ENCODE measurements at places on chromosomes 3 and 15. TPM values are rescaled to one million over a fixed set of nuclear protein-coding genes. Genes with fewer than 3 reads are reported as not detected.

Gene C15orf62
- 0.77 TPM for total RNA-seq

Gene MELTF
- 0.89 TPM for total RNA-seq

Gene GNAT1
- 0.28 TPM for total RNA-seq

GRCh38 chr15:87576486-87577176, 679.9 kb downstream of the NTRK3 start:
- no peaks in the 10 kb centered on the region for H3K4me1 ChIP-seq
- H3K36me3 ChIP-seq = no peaks in the 10 kb centered on the region
- H3K27ac ChIP-seq = no peak overlapping the region
- H3K27me3 ChIP-seq = no peaks in the 10 kb centered on the region
- no peak overlapping the region for H3K4me3 ChIP-seq
- no peak for DNase-seq

DNA sequence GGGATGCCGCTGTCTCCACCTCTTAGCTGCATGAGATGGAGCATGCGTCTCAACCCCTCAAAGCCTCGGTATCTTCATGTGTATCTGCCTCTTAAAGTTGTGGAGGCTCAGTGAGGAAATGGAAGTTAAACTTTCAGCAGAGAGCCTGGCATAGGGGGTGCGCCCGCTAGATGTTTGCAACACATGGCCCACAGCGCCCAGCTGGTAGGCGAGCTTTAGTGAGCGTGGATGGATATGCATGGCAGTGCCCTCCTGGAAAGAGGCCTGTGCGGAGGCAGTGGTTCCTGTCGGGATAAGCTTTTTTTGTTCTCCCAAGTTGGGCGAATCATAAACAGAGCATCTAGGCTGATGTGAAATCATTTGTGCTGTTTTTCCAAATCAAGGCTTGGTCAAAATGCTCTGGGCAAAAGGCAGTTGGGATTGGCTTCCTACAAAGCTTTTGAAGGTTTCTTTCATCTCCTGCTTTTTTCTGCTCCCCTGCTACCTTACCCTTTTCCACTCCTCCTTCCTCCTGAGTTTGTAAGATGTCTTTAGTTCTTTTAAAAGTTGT, 272.4 kb upstream of the TPM1 start:
- no peaks in the 10 kb centered on the region for H3K27me3 ChIP-seq
- no peaks in the 10 kb centered on the region for H3K36me3 ChIP-seq
- H3K27ac ChIP-seq = no peak overlapping the region
- H3K4me1 ChIP-seq = no peaks in the 10 kb centered on the region

- H3K4me1 ChIP-seq = peaks cover 2% of the 10 kb centered on the region
- H3K27ac ChIP-seq = no peak overlapping the region
- no peak for DNase-seq
- H3K36me3 ChIP-seq = no peaks in the 10 kb centered on the region
- peaks cover 5% of the 10 kb centered on the region for H3K27me3 ChIP-seq
Observed at GRCh38 chr3:12750223-12750622, 8.8 kb downstream of the TMEM40 start.

DNA sequence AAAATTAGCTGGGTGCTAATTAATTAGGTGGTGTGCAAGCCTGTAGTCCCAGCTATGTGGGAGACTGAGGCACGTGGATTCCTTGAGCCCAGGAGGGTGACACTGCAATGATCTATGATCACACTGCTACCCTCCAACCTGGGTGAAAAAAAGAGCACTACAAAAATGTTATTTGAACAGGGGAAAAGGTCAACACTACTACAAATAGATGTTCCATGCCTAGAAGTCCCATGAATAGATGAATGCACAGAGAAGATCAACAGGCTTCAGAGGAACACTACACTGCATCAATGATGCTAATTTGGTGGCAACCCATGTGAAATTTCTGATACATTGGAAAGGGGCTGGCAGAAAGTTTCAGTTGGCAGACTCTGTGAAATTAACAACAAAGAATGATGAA, 105.4 kb upstream of the FHIT start:
- no peaks in the 10 kb centered on the region for H3K4me1 ChIP-seq
- no peak overlapping the region for H3K4me3 ChIP-seq
- DNase-seq = no peak
- H3K27me3 ChIP-seq = no peaks in the 10 kb centered on the region
- no peaks in the 10 kb centered on the region for H3K36me3 ChIP-seq

GRCh38 chr15:44173813-44174212, 21.3 kb downstream of the FRMD5 start:
- no peak overlapping the region for H3K4me3 ChIP-seq
- no peaks in the 10 kb centered on the region for H3K36me3 ChIP-seq
- H3K27me3 ChIP-seq = peaks cover 17% of the 10 kb centered on the region
- H3K27ac ChIP-seq = no peak overlapping the region
- no peak for DNase-seq

- no peak overlapping the region for H3K4me3 ChIP-seq
- no peak for DNase-seq
- H3K36me3 ChIP-seq = no peaks in the 10 kb centered on the region
- H3K27ac ChIP-seq = no peak overlapping the region
- no peaks in the 10 kb centered on the region for H3K27me3 ChIP-seq
Observed at GRCh38 chr3:132348531-132348930, 31.3 kb downstream of the ACP3 start.

GRCh38 chr15:38438031-38438986, 15.6 kb upstream of the FAM98B start:
- H3K27me3 ChIP-seq = peaks cover 7% of the 10 kb centered on the region
- peaks cover 7% of the 10 kb centered on the region for H3K4me1 ChIP-seq
- H3K27ac ChIP-seq = no peak overlapping the region
- no peak for DNase-seq

GRCh38 chr3:112786002-112786590, 60.6 kb downstream of the CD200R1L start:
- no peak for DNase-seq
- H3K27me3 ChIP-seq = no peaks in the 10 kb centered on the region
- no peaks in the 10 kb centered on the region for H3K36me3 ChIP-seq
- H3K27ac ChIP-seq = no peak overlapping the region
- H3K4me1 ChIP-seq = no peaks in the 10 kb centered on the region
- H3K4me3 ChIP-seq = no peak overlapping the region

GRCh38 chr3:187641320-187642016, 28.7 kb downstream of the SST start:
- no peaks in the 10 kb centered on the region for H3K36me3 ChIP-seq
- no peaks in the 10 kb centered on the region for H3K4me1 ChIP-seq
- no peak overlapping the region for H3K4me3 ChIP-seq
- H3K27me3 ChIP-seq = peaks cover 10% of the 10 kb centered on the region

- H3K27me3 ChIP-seq = peaks cover 23% of the 10 kb centered on the region
- no peak overlapping the region for H3K4me3 ChIP-seq
- no peaks in the 10 kb centered on the region for H3K36me3 ChIP-seq
- peaks cover 7% of the 10 kb centered on the region for H3K4me1 ChIP-seq
- no peak for DNase-seq
- H3K27ac ChIP-seq = no peak overlapping the region
Observed at GRCh38 chr3:133894353-133895207, 1.1 kb downstream of the RAB6B start.

GRCh38 chr15:91942720-91943394, 89.3 kb downstream of the SLCO3A1 start:
- peak; percentile 16 for DNase-seq
- no peaks in the 10 kb centered on the region for H3K27me3 ChIP-seq
- H3K4me3 ChIP-seq = no peak overlapping the region
- no peaks in the 10 kb centered on the region for H3K36me3 ChIP-seq
- peaks cover 65% of the 10 kb centered on the region for H3K4me1 ChIP-seq

- H3K36me3 ChIP-seq = peaks cover 21% of the 10 kb centered on the region
- DNase-seq = no peak
- H3K27me3 ChIP-seq = no peaks in the 10 kb centered on the region
Observed at GRCh38 chr15:41950127-41950483, 22.3 kb downstream of the EHD4 start.

- H3K36me3 ChIP-seq = no peaks in the 10 kb centered on the region
- DNase-seq = no peak
- no peak overlapping the region for H3K27ac ChIP-seq
- H3K27me3 ChIP-seq = no peaks in the 10 kb centered on the region
Observed at GRCh38 chr15:61422773-61423172, 193.7 kb upstream of the RORA start.

- H3K4me1 ChIP-seq = no peaks in the 10 kb centered on the region
- no peak overlapping the region for H3K27ac ChIP-seq
- no peak for DNase-seq
- no peaks in the 10 kb centered on the region for H3K27me3 ChIP-seq
- no peaks in the 10 kb centered on the region for H3K36me3 ChIP-seq
Observed at GRCh38 chr3:162738784-162739183, 1242.2 kb downstream of the OTOL1 start.

DNA sequence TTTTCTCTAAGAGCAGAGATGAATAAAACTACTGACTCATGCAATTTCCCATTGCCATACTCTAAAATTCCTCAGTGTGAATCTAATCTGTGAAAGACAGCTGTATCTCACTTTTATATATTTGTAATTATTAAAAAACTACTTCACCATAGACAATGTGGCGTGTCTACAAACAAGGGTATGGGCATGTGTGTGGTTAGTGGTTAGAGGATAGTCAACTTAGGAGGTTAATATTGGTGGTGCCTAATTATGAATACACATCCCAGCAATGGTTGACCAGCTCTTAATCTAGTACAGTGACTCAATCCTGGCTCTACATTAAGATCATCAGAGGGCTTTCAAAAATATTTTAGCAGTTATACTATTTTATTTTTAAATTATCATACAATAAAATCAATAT, 94.5 kb downstream of the GOLIM4 start:
- no peaks in the 10 kb centered on the region for H3K36me3 ChIP-seq
- no peaks in the 10 kb centered on the region for H3K4me1 ChIP-seq
- no peaks in the 10 kb centered on the region for H3K27me3 ChIP-seq
- no peak for DNase-seq
- no peak overlapping the region for H3K4me3 ChIP-seq

DNA sequence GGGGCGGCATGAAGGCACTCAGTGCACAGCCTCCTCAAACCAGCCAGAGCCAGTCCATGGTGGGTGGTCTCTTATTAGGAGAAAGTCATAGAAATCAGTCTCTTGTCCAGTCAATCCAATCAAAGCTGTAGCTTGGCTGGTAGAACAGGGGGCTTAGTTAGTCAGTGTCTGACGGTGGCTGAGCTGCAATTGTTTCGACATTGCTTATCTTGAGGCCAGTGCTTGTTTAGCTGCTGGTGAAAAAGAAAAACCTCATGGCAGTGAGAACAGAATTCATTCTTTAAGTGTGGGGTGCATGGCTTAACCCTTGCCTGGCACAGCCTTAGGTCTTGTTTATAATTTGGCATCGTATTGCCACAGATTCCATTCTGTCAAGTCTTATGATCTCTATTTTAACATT, 53.9 kb downstream of the FGD5 start:
- no peaks in the 10 kb centered on the region for H3K4me1 ChIP-seq
- no peaks in the 10 kb centered on the region for H3K27me3 ChIP-seq
- no peaks in the 10 kb centered on the region for H3K36me3 ChIP-seq
- no peak overlapping the region for H3K27ac ChIP-seq
- no peak for DNase-seq

DNA sequence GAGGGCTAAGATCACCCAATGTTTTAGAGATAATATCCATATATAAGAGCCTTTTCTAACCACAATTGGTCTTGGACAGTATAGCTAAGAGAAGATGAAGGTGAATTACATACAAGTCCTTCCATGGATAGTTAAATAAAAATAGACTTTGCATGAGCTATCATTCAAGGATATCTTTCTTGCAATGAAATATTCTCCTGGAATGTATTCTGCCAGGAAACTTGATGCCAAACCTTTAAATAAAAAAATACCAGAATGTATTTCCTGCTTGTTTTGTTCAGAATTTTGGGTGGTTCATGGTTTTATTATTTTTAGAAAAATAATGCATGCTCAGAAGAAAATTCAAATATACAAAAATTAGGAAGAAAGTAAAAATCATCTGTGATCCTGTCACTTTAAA, 88.8 kb upstream of the PPIB start:
- no peak for DNase-seq
- no peaks in the 10 kb centered on the region for H3K36me3 ChIP-seq
- no peaks in the 10 kb centered on the region for H3K4me1 ChIP-seq
- no peaks in the 10 kb centered on the region for H3K27me3 ChIP-seq

DNA sequence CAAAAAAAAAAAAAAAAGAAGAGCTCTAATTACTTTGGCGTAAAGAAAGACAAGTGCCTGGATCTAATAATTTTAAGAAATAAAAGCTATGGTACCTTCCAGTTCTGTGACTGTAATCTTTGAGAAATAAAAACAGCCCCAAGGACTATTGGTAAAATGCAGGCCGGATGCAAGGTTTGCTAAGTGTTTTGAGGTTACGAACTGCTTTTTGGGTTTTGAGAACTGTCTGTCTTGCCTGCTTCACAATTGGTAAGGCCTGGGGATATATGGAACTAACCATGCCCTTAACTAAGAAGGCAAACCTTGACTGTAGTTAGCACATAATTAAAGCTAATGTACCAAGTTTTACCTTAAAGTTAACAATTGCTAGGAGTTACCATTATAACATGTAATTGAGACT, 388.4 kb upstream of the CBLB start:
- H3K36me3 ChIP-seq = no peaks in the 10 kb centered on the region
- H3K27me3 ChIP-seq = no peaks in the 10 kb centered on the region
- no peak overlapping the region for H3K4me3 ChIP-seq
- H3K4me1 ChIP-seq = no peaks in the 10 kb centered on the region

Data from CD4-positive, alpha-beta T cell (primary cell).